Cardiac muscle cell (in vitro differentiated cells and primary cell): ENCODE measurements at places on chromosomes 13 and 19.

DNA sequence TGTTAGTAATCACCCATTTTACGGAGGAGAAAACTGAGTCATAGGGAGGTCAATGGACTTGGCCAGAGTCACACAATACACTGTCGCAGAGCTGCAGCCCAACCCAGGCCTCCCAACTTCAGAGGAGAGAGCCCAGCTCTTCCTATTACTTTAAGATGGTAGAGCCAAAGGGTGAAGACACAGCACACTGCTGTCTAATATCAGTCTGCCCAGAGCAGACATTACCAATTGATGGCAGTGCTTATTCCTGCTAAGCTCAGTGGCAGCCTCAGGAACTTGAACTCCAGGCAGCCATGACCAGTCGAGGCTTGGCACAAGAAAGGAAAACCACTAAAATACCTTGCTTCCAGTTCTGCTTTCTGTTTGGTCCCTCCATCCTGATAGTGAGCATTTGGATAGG is 18.4 kb downstream of the TMEM150B start:
- no peak for DNase-seq

DNA sequence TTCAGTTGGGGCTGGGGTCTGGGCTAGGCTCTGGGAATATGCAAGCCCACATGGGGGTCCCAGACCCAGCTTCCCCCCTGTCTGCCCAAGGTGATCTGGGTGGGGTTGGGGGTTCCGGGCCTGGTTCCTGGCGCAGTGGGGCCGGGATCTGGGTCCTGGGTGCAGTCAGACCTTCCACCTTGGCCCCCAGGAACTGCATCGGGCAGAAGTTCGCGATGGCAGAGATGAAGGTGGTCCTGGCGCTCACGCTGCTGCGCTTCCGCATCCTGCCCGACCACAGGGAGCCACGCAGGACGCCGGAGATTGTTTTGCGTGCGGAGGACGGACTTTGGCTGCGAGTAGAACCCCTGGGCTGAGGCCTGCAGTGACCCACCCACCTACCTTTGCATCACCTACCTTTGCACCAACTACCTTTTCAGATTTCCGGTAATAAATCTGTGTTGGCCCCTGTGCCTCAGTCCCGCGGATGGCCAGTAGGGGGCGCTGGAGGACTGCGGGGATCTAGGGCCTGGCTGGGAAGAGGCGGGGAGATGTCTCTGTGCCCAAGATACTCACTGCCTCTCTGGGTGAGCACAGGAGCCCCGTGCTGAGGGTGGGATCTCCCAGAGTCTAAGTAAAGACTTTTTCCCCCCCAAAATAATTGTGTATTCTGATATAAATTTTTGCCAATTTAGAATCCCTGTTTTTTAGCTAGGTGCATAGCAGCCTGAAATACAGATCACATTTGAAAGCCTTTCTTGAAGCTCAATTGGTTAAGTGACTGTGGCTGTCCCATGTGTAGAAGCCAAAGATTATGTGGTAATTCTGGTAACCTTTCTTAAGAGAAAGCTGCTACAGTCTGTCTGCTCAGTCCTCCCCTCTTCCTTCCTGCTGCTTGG is 11.5 kb upstream of the CYP4F3 start:
- DNase-seq: no peak

- no peak for DNase-seq
These were observed 51.8 kb downstream of the F2RL3 start for GRCh38 chr19:16940626-16941025.

DNA sequence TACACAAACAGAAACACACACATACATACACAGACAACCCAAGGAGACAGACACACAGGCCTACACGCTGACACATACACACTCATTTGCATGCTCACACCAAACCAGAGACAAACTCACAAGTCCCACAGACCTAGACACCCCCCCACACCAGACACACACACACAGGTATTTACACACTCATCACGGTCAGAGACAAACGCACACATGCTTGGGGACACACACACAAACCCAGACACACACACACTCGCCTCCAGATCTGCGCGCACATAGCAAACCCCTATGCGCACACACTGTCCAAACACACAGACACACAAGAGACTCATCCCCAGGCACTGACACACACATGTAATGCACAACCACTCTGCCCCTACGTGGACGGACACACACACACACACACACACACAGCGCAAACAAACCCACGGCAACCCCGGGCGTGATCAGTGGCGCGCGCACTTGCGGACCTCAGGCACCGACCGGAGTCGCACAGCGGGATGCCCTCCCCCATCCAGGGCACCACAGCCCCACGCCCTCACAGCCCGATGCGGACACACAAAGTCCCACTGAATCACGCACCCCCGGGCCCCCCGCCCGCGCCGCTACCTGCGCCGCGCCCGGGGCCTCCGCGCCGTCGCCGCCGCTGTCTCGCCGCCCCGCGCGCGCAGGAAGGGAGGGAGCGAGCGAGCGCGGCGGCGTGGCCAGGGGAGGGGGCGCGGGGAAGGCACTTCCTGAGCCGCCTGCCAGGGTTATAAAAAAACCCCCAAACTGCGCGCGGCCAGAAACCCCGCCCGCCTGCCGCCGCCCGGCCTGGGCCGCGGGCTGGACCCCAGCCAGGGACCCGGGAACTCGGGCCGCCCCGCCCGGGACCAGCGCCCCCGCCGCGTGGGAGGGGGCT is at the start of gene ADAMTS10:
Gene ADAMTS10 (minus strand): TSS at position 675 of the 895 bp plus-strand sequence. CDS start 5,005 bp downstream, outside the sequence.
- DNase-seq: peak; percentile 52

GRCh38 chr13:49649244-49649962 is 21.1 kb downstream of the ARL11 start:
- DNase-seq: peak; percentile 66

GRCh38 chr13:38213314-38213713 is 136.3 kb upstream of the UFM1 start:
- DNase-seq: no peak

GRCh38 chr13:54489359-54489758 is 1460.7 kb downstream of the OLFM4 start:
- DNase-seq: no peak

GRCh38 chr19:14677464-14677863 is 2.8 kb upstream of the ADGRE3 start:
- DNase-seq: no peak

DNA sequence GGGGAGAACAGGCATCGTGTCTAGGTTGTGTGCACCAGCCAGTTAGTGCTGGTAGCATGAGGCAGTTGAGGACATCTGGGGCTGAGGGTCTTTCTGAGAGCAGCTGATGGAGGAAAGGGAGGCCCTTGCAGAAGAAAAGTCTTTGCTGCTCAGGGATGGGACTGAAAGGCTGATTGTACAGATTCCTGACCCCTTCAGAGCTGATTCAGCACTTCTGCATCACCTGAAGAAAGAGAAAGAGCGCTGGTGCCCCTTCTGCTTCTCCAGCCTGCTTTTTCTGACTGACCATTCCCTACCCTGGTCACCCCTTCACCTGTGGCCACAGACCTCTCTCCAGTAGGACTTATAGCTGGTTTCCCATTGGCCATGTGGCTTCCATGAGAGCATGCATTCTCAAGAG is 476.2 kb downstream of the TSHZ3 start:
- no peak for DNase-seq

DNA sequence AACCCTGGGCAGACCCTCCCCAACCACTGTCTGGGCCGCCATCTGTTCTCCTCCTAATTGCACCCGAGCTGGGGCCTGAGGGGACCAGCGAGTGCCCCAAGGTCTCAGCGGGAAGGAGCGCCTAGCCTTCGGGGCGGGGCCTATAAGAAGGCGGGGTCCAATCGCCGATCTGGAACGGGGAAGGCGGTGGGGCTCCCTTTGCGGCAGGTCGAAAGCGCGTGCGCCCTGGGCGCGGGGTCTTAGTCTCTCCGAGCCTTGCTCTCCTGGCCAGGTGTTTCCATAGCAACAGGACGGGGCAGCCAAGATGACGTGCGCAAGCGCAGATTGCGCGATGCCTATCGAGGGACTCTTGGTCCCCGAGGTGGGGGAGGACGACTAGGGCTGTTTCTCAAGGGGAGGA is 2.8 kb downstream of the MAST1 start:
- peak; percentile 92 for DNase-seq

GRCh38 chr19:50562329-50562728 is 5.9 kb downstream of the LRRC4B start:
- no peak for DNase-seq

DNA sequence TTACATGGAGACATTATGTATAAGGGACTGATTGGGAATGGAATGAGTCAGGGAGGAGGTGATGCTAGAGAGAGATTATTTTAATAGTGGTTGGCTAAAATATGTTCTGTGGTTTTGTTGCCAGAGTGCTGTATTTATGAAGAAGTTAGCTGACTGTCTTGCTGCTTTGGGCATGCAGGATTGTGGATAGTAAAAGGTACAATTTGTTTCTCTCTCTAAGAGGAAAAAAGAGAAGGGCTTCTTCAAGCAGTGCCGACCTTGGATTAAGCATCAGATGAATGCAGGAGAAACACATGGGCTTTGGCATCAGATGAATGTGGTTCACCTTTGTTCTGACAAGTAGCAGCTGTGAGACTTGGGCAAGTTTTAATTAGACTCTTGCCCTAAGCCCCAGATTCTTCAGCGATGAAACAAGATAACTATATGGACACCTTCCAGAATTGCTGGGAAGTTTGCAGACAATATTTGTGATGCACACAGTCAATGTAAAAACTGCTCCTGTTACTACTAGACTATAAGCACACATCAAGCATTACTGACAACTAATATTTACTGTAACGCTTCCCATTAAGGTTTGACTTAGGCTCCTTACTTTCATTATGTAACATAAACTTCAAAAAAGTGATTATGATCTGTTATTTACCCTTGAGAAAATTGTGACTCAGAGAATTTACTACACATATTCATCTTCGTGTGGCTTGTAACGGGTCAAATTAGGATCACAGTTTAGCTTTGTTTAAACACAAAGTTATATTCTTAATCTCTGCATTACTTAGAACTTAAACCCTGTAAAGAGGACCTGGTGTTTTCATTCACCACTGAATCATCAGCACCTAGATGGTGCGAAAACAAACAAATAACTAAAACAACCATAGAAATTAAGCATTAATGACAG is 824.0 kb downstream of the PCDH9 start:
- peak; percentile 74 for DNase-seq

GRCh38 chr13:26482451-26483197 is 74.9 kb upstream of the WASF3 start:
- DNase-seq: peak; percentile 83

DNA sequence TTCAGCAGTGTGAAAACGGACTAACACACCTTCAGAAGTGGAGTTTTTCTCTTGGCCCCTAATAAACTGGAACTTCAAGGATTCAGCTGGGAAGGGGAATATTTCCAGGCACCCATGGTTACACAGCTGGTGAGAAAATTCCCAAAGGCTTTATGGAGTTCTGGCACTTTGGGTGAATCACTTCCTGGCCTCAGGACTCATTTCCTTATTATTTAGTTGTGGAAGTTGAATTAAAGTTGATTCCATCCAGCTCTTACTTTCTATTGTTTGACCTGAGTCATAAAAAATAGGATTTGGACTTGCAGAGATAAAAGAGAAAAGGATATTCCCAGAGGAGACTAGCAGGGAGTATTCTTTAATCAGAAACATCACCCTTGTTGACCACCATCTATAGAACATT is 882.1 kb downstream of the UQCRFS1 start:
- peak; percentile 28 for DNase-seq

DNA sequence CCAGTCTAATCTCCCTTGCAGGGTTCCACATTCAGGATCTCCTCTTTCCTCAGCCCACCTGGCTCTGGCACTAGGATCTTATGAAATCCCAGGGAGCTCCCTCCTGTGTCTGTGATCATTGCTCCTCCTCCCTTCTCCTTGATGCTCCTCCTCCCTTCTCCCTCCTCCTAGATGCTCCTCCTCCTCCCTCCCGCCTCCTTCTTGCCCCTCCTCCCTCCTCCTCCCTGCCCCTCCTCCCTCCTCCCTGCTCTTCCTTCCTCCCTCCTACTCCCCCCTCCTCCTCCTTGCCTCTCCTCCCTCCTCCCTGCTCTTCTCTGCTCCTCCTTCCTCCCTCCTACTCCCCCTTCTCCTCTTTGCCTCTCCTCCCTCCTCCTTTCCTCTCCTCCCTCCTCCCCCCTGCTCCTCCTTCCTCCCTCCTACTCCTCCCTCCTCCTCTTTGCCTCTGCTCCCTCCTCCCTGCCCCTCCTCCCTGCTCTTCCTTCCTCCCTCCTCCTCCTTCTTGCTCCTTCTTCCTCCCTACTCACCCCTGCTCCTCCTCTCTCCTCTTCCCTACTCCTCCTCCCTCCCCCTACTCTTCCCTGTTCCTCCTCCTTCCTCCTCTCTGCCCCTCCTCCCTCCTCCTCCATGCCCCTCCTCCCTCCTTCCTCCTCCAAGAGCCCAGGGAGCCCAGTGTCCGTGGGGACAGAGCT is 14.9 kb upstream of the ZBTB7A start:
- peak; percentile 45 for DNase-seq
